ENCODE measurements at places on chromosomes 4 and X.

GRCh38 chr4:152322656-152323055 is 213.2 kb downstream of the FBXW7 start:
- no peak for DNase-seq

DNA sequence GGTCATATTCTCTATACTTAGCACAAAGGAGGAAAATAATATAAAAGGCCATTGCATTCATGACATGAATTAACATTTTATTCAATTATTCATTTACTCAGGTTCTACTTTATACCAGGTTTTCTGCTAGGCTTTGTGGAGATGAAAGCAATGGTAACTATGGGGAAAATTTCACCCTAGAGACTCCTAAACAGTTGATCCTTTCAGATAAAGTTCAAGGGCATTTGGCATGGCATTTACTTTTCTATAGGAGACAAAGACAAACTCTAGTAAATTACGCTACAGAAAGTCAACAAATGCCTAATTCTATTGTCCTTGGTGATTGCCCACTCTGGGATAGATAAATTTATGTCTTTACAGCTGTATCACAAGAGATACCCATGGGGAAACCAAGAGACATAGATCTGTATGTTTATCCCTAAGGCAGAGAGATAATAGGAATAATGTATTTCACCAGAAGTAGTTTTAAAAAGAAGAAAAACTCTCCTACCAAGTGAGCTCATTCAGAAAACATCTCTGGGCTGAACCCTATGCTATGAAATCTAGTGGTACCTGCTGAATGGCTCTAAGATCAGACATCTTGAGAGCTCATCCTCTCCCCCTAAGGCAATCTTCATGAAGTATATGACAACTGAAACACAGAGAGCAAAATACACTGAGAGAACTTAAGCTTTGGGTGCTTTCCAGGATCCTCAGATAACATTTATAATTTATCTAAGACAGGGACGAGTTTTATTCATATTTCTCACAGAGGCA is 316.7 kb downstream of the ANTXR2 start:
- no peak for DNase-seq

GRCh38 chrX:1137531-1137930 is 74.9 kb downstream of the CRLF2 start:
- no peak for DNase-seq

DNA sequence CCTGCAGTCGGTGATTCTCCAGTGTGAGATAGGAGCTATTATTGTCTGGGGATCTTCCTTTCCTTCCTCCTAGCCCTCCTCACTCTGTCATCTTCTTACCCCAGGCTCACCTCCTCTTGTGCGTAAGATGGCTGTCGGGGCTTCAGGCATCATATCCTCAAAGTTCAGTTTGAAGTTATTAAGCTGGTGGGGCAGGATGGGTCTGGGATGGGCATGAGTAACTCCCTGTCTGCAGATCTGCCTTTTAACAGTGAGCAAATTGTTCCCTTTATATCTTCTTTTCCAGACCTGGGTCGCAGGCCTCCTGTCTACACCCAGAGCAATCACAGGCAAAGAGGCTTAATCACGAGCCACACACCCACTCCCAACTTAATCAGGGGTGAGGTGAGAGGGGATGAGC is 900 bp upstream of the MTMR1 start:
- DNase-seq, result no peak

GRCh38 chr4:71338846-71339593 is at the start of gene SLC4A4:
Gene SLC4A4, plus strand, starts transcription at chr4:71339020.
- no peak for DNase-seq

- DNase-seq, result peak; percentile 33
Observed at GRCh38 chr4:116849620-116850019, 235.8 kb downstream of the TRAM1L1 start.

- peak; percentile 94 for DNase-seq
Observed at GRCh38 chrX:103439161-103439560, 62.8 kb downstream of the BEX3 start.

DNA sequence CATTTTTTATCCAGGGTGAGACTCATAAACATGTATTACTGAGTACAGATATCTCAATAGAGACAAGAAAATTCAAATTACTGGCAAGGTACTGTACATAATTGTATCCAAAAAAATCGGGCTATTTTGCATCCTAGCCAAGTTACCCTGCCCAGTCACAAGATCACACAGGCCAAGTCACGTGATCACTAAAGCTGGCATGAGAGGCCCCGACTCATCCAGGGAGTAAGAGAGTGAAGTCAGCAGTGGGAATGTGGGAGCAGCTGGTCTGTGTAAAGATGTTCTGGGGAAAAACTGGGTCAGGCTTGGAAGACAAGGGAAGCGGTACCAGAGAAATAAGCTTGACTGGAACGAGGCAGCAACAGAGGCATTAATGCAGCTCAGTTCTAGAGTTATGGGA is 119.3 kb upstream of the STS start:
- DNase-seq, result no peak

GRCh38 chr4:4673070-4673469 is 131.2 kb upstream of the STX18 start:
- peak; percentile 98 for DNase-seq
